Activated CD4-positive, alpha-beta memory T cell treated with anti-CD3 and anti-CD28 coated beads, Interleukin-2, amount 10 ng/mL, durations not matched to agents 7 days and 5 days (primary cell): ENCODE measurements at places on chromosomes 7 and 10.
A peak's percentile ranks its signal among the peaks of the same experiment; 100 is the strongest.

DNA sequence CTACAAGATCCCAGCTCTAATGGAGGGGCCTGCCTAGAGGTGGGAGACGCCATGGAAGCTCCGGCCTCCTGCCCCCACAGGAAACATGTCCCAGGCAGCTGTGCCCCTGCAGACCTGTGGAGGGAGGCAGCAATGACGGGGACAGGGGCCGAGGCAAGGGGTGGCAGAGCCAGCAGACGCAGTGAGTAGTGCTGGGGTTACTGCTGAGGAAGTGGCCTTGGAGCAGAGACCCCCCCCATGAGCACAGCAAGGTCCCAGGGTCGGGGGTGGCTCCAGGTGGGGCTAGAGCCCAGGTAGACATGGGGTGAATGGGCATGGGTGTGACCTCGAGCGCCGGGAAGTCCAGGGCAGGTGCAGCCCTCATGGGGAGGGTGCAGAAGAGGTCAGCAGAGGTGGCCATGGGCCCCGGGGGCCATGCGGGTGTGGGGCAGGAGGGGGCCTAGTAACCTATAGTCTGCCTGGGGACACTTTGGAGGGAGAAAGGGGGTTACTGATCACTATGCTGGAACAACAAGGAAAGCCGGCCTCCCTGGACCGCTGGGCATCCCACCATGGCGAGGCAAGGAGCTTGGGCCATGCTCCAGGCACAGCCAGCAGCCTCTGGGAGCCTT lies 45.5 kb downstream of the JAKMIP3 start:
- peak; percentile 14 for DNase-seq
- H3K27me3 ChIP-seq: no peaks in the 10 kb centered on the region
- H3K4me3 ChIP-seq: no peak overlapping the region

DNA sequence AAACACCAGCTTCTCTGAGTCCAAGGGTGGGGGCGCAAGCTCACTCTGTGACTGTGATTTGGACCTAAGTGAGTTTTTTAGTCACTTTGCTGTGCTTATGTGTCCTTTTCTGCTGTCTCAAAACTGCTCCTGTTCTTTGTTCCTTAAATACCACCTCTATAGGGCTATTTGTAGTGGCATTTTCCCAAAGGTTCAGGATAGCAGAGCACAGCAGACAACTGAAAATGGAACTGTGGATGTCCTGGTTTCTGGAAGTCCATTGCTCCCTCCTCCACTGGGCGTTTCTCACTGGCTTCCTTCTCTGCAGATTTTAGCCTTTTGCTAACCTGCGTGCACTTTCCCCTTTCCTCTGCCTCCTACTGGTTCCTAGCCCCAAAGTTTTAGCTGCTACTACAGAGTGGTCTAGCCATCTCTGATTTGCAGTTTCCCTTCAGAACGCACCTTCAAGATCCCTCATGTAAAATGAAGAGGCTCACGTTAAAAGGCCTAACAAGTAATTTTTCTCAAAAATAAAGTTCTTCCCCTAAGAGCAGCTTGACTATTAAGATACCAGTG lies 25.6 kb downstream of the BLVRA start:
- no peak for DNase-seq
- no peak overlapping the region for H3K4me3 ChIP-seq
- no peaks in the 10 kb centered on the region for H3K27me3 ChIP-seq
- H3K4me1 ChIP-seq: peaks cover 17% of the 10 kb centered on the region

- peaks cover 7% of the 10 kb centered on the region for H3K36me3 ChIP-seq
- no peaks in the 10 kb centered on the region for H3K27me3 ChIP-seq
- H3K27ac ChIP-seq: no peak overlapping the region
- no peak overlapping the region for H3K4me3 ChIP-seq
These were observed 24.0 kb upstream of the PCGF5 start for GRCh38 chr10:91196268-91197048.

- no peak for DNase-seq
- H3K36me3 ChIP-seq: no peaks in the 10 kb centered on the region
- H3K27ac ChIP-seq: no peak overlapping the region
- H3K4me3 ChIP-seq: no peak overlapping the region
These were observed 88.1 kb upstream of the RSU1 start for GRCh38 chr10:16905320-16905719.

DNA sequence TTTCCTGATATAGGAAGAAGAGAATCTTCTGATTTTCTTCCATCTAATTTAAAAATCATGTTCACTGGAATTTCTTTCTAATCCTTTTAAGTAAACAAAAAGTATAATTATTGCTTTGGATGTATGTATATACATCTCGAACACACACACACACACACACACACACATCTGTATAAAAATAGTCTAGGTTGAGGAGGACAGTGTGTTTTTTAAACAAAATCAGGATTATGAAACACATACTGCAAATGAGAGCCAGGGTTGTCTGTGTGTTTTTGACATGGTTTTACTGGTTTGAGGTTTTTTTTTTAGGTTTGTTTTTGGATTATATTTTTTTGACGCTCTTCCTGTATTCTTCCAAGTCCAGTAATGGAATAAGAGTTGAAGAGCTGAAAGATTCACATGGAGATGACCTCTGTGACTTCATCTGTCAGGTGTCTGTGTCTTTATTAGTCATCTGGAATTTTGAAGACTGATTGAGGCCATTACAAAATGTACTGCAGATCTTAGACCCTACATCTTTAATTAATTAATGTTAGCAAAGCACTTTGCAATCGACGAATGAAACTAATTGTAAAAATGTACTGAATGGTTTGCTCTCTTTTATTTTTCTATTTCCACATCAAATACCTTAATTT lies 237.1 kb downstream of the SUGCT start:
- H3K4me1 ChIP-seq: no peaks in the 10 kb centered on the region
- no peak overlapping the region for H3K27ac ChIP-seq
- no peaks in the 10 kb centered on the region for H3K36me3 ChIP-seq
- DNase-seq: no peak
- no peaks in the 10 kb centered on the region for H3K27me3 ChIP-seq
- no peak overlapping the region for H3K4me3 ChIP-seq

DNA sequence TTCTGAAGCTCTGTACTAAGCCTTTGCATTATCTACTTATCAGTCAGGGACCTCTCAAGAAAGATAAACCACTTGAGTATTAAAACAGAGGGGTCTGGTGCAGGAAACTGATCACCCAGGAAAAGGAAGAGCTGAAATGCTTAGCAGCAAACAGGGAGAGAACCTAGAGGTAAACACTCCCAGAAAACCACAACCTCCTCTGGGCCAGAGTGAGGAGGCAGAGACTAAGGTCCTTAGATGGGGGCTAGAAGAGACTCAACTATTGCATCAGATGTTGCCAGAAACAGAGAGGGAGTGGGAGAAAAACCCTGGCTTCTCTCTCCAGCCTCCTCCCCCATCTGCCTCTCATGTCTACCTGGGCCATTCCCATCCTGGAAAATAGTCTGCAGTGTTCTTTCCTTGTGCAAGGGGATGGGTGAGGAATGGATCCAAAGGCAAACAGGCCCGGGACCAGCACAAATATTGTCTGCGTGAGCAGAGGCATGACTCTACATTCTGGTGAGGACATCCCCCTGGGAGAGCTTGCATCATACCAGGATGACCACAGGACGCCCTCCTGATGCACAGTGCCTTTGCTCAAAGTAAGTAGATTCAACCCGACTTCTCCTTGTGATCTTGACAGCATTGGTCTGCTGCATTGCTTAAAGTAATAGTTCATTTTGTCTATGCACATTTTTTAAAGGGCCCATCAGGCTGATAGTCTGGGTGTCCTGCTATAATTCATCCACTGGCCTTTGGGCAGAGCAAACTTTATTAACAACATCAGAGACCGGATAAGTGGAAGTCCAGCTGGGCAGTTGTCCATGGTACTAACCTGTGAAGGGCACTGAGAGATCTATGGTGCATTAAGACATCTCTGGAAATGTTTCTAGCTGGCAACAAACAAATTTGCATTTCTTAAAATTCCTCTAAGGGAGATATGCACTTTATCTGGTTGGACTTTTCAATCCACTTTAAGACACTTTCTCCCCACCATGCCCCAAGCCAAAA lies 22.4 kb upstream of the ODAD2 start:
- H3K4me1 ChIP-seq: no peaks in the 10 kb centered on the region
- peaks cover 2% of the 10 kb centered on the region for H3K27me3 ChIP-seq
- H3K4me3 ChIP-seq: no peak overlapping the region
- no peak for DNase-seq
- no peak overlapping the region for H3K27ac ChIP-seq
